NCI-H1048 (cell line): ENCODE measurements at places on chromosomes 6 and 20.

GRCh38 chr6:119814609-119815400, 465.2 kb upstream of the MAN1A1 start:
- no peak for DNase-seq

DNA sequence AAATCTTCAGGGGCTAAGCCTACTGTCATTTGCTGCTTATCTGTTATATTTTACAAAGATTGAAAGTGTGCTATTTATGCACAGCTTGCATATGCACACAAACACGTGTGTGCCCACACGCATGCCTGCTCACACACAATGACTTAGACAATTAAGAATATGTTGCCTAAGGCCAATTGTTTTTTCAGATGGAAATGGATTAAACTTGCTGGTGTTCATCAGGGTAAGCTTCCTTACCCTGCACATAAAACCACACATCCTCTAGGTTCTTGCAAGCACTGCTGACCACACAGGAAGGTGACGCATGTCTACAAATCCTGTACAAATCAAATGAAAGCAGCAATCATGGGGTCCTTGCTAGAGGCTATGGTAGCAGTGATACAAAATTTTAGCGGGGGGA, 58.4 kb downstream of the GJA10 start:
- no peak for DNase-seq

GRCh38 chr6:114282292-114282691, 60.5 kb downstream of the HS3ST5 start:
- no peak for DNase-seq

GRCh38 chr6:110626442-110626841, 150.0 kb upstream of the SLC22A16 start:
- DNase-seq, result no peak

- no peak for DNase-seq
These were observed 237.2 kb upstream of the PRND start for GRCh38 chr20:4484379-4484997.

DNA sequence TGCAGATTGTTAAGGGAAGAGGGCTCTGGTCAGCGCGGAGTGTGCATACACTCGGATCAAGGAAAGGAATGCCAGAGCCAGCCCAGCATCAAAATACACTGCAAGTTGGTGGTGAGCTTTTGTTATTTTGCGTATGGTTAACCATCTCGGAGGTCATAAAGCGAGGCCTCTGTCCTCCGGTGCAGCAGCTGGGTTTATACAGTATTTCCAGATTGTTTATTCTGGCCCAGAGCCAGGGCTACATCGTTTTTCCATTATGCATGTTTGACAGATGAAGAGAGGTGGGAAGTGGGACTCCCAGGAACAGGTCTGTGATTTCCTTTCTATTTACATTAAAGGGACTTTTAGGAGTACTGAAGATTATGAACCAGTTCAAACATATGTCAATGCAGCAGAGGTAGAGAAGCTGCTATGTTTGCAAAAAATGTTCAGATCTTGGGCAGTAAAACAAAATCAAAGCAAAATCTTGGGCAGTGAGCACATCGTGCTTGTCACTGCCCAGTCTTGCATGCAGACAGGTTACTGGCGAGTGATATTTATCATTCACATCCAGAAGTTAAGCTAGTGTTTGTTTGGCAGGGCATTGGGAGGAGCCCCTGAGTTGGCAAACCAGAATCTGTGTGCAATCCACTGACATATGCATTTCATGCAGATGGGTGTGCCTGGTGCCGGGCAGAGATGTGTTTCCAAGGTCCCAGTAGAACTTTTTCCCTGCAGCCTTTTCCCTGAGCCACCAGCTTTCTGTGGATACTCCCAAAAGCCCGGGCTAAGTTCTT, 256.3 kb upstream of the TAB2 start:
- no peak for DNase-seq

DNA sequence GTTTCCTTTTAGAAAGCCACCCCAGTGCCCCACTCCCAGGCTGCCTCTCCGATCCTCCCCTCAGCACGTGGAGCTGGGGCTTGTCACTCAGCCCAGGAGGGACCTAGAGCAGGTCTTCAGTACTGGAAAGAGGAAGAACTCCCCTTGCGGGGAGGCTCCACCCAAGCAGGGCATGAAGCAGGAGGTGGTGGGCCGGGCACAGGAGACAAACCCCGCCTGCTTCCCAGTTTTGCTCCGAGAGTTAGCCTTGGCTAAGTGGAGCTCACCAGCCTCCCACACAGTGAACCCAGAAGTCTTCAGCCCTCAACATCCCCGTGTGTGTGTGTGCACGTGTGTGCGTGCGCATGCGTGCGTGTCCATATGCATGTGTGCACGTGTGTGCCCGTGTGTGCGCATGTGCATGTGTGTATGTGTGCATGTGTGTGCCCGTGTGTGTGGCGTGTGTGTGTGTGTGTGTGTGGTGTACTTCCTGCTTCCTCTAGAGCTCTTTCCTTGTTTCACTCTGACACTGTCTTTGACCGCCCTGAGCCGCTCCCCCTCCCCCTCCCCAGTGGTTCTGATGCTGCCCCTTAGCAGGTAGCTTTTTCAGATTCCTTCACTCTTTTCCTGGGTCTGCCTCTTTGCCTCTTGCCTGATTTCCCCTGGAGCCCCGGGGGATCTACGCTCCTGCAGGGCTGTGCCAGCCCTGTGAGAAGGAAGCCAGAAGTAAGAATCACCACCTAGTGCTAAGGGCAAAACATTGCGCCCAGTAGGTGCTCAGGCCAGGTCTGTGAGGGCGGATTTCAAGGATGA, 239.8 kb downstream of the CDC5L start:
- DNase-seq, result no peak

GRCh38 chr20:10239954-10240353, 21.3 kb downstream of the SNAP25 start:
- peak; percentile 4 for DNase-seq

GRCh38 chr6:70599187-70599586, 32.5 kb downstream of the SDHAF4 start:
- DNase-seq, result no peak

GRCh38 chr6:11437824-11438459, 99.6 kb upstream of the TMEM170B start:
- no peak for DNase-seq

DNA sequence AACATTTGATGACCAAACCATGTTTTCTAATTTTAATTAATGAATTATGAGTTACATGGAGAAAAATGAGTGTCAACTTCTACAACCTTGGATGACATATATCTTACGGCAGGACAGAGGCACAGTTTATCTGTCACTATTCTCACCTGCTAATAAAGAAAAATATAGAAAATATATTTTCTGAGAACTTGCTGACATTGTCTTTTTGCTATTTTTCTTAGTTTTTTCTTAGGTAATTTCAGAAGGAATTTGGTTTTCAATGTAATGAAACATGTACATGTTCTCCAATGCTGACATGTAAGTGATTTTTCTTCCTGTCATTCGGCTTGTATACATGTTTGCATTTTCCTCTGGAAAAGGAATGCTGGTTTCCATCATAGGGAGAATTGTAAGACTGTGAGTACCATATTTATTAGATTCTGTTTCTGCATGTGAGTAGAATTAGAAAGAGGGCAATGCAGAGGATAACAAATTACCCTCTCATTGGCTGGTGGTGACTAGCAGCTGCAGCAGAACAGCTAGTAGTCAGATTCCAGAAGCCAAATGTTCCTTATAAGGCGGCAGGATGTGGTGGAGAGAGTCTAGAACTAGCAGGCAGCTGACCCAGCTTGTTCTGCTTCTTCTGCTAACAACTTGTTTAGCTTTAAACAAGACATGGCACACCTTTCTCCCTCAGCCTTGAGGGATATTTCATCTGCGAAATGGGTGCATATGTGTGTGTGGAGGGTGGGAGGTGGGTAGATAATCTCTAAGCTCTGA, 132.8 kb upstream of the SPACA1 start:
- no peak for DNase-seq
